ENCODE measurements at places on chromosomes 13 and 19.

GRCh38 chr19:48560095-48560530, 8.1 kb downstream of the SULT2B1 start:
- peak; percentile 14 for DNase-seq

GRCh38 chr13:24716011-24716410, 35.8 kb downstream of the ATP12A start:
- peak; percentile 26 for DNase-seq

DNA sequence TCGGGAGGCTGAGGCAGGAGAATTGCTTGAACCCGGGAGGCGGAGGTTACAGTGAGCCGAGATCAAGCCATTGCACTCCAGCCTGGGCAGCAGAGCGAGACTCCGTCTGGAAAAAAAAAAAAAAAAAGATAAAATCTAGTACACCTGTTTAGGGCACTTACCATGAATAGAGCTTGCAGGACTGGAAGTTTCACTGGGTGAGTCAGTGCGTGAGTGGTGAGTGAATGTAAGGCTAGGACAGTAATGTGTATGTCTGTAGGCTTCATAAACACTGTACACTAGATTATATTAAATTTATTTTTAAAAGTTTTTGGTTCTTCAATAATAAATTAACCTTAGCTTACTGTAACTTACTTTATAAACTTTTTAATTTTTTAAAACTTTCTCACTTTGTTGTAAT, 22.9 kb downstream of the PPP5C start:
- no peak for DNase-seq

DNA sequence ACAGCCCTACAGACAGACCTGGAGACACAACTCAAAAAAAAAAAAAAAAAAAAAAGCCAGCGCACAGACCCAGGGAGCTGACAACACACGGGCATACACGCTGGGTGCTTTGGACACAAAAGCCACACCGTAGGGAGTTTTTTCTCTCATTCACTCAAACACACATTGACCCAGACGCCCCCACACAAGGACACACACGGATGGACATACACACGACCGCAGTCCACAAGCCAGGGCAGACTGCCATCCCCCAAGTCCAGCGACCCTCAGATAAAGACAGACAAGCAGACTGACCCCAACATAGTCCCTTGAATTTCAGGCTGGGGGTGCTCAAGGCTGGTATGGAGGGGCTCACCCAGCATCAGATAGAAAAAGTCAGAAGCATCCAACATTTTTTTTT, 12.0 kb upstream of the TUBB4A start:
- DNase-seq: no peak

GRCh38 chr19:38648769-38649304, 1.4 kb downstream of the ACTN4 start:
- no peak for DNase-seq

- no peak for DNase-seq
These were observed 363.6 kb upstream of the NBEA start for GRCh38 chr13:34578471-34578870.

DNA sequence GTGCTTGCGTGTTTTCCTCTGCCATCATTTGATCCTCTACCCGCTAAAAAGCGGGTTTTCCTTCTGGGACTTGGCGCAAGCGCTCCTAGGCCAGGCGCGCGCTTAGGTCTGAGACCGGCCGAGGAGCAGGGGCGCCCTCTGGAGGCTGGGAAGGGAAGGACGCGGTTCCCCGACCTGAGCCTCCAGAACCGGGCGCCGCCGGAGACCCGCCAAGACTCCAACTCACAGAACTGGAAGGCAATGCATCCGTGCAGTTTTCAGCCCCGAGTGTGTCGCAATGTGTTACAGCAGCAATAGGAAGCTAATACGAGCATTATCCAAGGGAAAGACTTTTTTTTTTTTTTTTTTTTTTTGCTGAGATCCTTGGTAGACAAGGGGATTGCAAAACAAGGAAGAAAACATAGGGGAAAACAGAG, 190.9 kb downstream of the COL4A1 start:
- peak; percentile 34 for DNase-seq

DNA sequence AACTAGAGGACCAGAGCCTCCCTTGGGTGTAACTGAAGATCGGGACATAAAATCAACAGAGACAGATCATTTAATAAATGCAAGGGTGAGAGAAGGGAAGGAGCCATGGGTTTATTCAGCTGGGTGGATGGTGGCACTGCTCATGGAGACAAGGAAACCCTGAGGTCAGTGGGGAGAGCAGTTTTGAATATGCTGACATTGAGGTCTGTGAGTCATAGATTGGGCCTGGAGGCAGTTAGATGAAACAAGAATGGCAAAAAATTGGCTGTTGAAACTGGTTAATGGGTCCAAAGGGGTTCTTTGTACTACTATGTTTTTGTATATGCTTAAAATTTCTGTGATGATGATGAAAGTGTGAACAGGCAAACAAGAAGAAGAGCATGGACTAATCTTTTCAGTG, 5.1 kb upstream of the GTF3A start:
- no peak for DNase-seq

DNA sequence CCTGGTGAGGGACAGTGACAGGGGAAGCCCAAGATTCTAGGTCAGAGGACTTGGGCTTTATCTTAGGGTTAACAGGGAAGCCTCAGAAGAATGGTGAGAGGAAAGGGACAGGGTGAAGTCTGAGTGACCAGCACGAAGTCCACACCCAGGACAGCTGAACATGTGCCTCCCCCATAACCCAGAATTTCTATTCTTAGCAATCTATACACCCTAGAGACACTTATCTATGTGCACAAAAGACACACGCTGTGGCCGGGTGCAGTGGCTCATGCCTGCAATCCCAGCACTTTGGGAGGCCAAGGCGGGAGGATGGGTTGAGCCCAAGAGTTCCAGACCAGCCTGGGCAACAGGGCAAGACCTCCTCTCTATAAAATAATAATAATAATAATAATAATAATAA, 11.1 kb upstream of the OLFM2 start:
- DNase-seq: no peak

GRCh38 chr13:20348645-20349408, 116.7 kb upstream of the GJB6 start:
- DNase-seq: no peak

GRCh38 chr19:55116232-55116858, 1.1 kb downstream of the PPP1R12C start:
- DNase-seq: peak; percentile 54

- no peak for DNase-seq
These were observed 237.4 kb downstream of the NBEA start for GRCh38 chr13:35179494-35179893.

All from NCI-H82 (cell line).